ENCODE measurements at places on chromosomes 5 and 9.

- ATAC-seq: peak; percentile 93
Measured at GRCh38 chr5:56638768-56639238, 176.5 kb upstream of the MAP3K1 start.

GRCh38 chr5:103037673-103038455 lies 82.1 kb downstream of the GIN1 start:
- no peak for ATAC-seq

GRCh38 chr5:169569513-169569912 lies 14.1 kb upstream of the SPDL1 start:
- peak; percentile 88 for ATAC-seq

- no peak for ATAC-seq
Measured at GRCh38 chr5:126433701-126434100, 10.5 kb downstream of the GRAMD2B start.

- no peak for ATAC-seq
Measured at GRCh38 chr9:87063246-87063645, 115.9 kb upstream of the GAS1 start.

DNA sequence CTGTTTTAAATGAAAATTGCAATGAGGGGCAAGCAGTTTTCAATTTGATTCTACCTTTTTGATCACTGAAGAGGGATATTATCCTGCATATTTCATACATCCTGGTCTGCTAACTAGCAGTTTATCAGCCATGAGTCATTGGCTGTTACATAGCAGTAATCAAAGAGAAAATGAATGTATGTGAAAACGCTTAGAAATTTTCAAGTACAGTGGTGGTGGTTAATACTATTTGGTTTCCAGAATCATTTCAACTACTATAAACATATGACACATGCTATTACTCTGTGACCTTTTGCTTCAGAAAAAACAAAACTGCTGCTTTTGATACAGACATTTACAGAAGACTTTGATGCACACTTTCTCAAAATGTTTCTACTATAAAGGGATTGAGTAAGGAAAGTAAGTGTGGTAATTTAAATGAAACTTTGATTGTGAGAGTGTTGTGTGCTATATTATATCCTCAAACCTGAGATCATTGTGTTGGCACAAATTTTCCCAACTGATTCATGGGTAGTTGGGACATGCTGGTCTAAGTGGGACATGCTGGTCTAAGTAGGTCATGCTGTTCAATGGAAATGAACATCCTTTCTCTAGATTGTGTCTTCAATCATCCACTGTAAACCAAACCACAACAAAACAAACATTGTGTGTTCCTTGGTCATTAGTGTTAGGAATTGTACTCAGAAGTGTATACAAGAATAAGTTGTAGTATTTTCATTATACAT lies 5.1 kb downstream of the RNF14 start:
- ATAC-seq: peak; percentile 18

- ATAC-seq: no peak
Measured at GRCh38 chr5:5629607-5629978, 207.1 kb downstream of the ICE1 start.

- ATAC-seq: no peak
Measured at GRCh38 chr5:75337366-75338021, 474 bp downstream of the HMGCR start.

- ATAC-seq: no peak
Measured at GRCh38 chr9:128733256-128733655, 9.3 kb upstream of the ZDHHC12 start.

- ATAC-seq: no peak
Measured at GRCh38 chr5:160627921-160628618, 206.4 kb downstream of the PTTG1 start.

GRCh38 chr9:136488247-136489214 lies 5.7 kb upstream of the SEC16A start:
- ATAC-seq: peak; percentile 47

- no peak for ATAC-seq
Measured at GRCh38 chr5:6525910-6526309, 77.3 kb downstream of the UBE2QL1 start.

DNA sequence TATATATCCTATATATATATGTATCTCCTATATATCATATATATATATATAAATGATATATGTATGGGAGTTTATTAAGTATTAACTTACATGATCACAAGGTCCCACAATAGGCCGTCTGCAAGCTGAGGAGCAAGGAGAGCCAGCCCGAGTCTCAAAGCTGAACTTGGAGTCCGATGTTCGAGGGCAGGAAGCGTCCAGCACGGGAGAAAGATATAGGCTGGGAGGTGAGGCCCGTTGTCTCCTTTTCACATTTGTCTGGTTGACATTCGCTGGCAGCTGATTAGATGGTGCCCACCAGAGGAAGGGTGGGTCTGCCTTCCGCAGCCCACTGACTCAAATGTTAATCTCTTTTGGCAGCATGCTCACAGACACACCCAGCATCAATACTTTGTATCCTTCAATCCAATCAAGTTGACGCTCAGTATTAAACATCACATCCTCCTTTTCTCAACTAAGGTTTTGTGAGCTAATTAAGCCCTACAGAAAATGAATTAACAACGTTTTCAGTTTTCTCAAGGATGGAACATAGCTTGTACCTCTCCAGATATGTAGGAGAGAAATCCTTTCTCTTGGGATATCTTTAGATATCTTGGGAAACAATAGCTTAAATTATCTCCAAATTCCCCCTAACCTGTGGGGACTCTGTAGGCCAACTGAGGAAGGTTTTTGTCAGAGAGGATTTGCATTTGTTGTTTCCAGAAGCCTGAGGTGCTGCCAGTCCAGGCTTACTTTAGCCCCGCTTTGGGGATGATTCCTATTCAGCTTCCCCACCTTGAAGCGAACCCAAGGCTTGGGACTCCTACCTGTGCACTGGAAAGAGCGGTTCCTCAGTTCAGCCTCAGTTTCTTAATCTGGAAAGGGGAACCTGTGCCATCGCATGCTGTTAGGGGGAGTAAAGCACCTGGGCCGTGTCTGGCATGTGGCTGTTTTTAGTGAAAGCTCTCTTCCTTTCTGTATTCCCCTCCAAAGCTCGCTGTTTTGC lies 163.2 kb downstream of the CACNA1B start:
- no peak for ATAC-seq
